ENCODE measurements at places on chromosomes 3 and 15. TPM values are rescaled to one million over a fixed set of nuclear protein-coding genes. Genes with fewer than 3 reads are reported as not detected.

GRCh38 chr3:145857956-145858355, 303.0 kb downstream of the PLOD2 start:
- DNase-seq: no peak

GRCh38 chr15:29097168-29097567, 172.5 kb downstream of the NSMCE3 start:
- DNase-seq: no peak

- no peak for DNase-seq
Measured at GRCh38 chr15:85541744-85542143, 161.3 kb downstream of the AKAP13 start.

- DNase-seq: no peak
Measured at GRCh38 chr3:100230710-100231109, 30.1 kb upstream of the TBC1D23 start.

GRCh38 chr15:63037976-63038720, 4.4 kb upstream of the TPM1 start:
- DNase-seq: no peak

- DNase-seq: no peak
Measured at GRCh38 chr15:69724333-69724732, 271.7 kb downstream of the RPLP1 start.

- DNase-seq: no peak
Measured at GRCh38 chr3:100084100-100084806, 30.0 kb downstream of the FILIP1L start.

DNA sequence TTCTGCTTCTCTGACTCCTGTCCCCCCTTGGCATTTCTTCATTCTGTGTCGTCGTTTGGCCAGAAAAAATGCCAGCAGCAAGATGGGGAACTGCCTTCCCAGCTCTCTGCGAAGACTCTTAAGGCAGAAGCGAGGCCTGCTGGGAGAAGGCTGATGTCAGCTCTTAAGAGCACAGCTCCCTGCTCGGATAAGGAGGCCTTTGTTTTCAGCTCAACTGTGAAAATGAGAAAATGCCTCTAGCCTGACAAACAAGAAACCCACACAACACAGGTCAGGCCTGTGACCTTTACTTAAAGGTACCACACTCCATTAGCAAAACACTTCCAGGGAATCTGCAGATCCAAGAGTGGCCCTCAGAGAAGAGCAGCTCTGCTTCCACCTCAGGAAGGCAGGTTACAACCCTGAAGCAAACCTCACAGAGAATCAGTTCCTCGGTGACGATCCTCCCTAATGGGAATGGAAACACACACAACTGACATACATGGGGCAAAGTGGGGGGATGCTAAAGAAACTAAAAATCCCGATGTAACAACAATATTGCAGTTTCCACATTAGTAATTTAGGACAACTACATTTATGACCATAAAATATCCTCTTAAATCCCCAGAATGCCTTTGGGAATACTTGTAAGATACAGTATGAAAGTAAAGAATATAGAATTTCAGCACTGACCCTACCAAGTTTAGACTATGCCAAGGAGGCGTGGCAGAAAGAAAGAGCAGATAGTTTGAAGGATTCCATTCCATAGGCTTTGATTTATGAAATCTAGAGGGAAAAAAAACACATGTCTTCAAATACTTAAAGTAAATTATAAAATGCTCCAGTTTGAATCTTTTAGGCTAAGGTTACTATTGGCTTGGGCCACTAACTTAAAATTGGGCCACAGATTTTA, 52.1 kb downstream of the VGLL4 start:
- DNase-seq: no peak

GRCh38 chr3:3260870-3261269, 81.4 kb upstream of the CRBN start:
- no peak for DNase-seq

GRCh38 chr3:173711619-173712018, 314.1 kb downstream of the NLGN1 start:
- DNase-seq: no peak

- DNase-seq: no peak
Measured at GRCh38 chr3:43960448-43960840, 269.7 kb downstream of the ABHD5 start.

DNA sequence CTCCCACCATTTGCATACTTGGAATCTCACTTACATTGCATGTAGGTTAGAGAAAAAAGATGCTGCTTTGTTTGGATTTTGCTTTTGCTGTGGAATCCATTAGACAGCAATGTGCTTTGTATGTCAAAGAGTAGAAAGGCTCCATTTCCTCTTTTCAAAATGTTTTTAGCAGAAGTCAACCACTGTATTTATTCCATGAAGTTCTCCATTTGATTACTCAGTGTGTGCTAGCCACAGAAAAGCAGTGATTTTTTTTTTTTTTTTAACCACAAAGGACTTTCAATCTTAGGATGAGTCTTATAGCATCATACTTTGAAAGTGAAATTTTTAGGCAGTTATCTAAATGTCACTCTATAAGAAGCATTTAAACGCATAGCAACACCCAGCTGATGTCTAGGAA, 285.0 kb upstream of the ADAMTS9 start:
- no peak for DNase-seq

Gene CD80
- total RNA-seq: 0.18 TPM

GRCh38 chr3:37323494-37323893, 149.1 kb upstream of the LRRFIP2 start:
- no peak for DNase-seq

Gene SAMMSON
- total RNA-seq: not detected

DNA sequence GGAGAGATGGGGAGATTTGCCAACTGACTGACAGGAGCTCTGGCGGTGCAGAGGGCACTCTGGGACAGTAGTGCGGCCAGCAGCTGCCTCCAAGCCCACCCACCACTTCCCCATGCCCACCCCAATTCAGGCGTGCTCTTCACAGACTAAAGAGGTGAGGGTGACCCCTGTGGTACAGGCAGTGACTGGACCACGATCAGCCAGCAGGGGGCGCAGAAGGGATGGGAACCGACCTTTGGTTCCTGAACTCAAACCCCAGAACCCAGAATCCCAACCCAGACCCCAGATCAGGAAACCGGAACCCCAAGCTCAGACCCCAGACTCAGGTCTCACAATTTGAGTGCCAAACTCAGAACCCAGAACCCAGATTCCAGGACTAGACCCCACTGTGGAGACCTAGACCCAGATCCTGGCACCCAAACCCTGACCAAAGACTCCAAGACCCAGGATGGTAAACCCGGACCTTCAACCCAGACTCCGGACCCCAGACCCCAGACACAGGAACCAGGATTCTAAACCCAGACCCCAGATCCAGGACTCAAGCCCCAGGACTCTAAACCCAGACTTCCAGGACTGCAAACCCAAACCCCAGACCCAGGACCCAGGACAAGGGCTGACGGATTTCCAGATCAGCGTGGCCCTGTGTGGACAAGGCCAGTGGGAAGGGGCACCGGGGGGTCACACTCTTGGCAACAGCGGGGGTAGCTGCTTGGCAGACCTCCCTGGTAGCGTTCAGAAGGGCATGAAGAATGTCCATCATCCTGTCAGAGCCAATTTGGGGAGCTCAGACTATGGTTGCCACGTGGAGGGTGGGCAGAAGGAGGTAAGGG, 3.7 kb upstream of the MYL3 start:
- DNase-seq: peak; percentile 76

Gene LNP1
- total RNA-seq: 4.3 TPM

Gene RTP1
- total RNA-seq: not detected

DNA sequence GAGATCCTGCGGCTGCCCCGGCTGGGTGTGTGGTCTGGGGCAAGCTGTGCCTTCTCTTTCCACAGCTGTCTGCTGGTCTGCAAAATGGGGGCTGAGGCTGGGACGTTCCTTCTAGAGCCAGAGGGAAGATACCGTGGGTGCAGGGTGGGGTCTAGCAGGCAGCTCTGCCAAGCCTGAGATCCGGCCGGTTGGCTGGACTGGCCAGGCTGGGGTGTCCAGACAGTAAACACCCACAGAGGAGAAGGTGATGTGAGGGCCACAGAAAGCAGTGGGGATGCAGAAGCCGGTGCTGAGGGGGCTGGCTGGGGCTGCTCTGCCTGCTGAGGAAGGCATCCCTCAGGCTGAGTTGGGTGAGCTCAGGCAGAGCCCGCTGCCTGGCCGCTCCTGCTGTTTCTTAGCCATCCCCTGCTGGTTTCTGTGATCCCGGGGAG, 46.1 kb downstream of the FBLN2 start:
- DNase-seq: no peak

Gene GOLGA6A
- total RNA-seq: 0.20 TPM

DNA sequence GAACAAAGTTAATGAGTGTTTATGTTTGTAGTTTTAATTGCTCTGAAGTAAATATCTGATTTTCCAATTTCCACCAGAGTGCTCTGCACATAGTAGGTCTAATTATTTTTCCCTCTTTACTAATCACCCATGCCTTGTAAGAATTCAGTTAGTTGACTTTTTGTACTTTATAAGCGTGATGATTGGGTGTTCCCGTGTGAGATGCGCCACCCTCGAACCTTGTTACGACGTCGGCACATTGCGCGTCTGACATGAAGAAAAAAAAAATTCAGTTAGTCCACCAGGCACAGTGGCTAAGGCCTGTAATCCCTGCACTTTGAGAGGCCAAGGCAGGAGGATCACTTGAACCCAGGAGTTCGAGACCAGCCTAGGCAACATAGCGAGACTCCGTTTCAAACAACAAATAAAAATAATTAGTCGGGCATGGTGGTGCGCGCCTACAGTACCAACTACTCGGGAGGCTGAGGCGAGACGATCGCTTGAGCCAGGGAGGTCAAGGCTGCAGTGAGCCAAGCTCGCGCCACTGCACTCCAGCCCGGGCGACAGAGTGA, 507 bp upstream of the VHL start:
- DNase-seq: no peak

GRCh38 chr3:165852191-165852590, 15.0 kb upstream of the BCHE start:
- DNase-seq: no peak

Gene ANP32A
- 179 TPM for total RNA-seq

DNA sequence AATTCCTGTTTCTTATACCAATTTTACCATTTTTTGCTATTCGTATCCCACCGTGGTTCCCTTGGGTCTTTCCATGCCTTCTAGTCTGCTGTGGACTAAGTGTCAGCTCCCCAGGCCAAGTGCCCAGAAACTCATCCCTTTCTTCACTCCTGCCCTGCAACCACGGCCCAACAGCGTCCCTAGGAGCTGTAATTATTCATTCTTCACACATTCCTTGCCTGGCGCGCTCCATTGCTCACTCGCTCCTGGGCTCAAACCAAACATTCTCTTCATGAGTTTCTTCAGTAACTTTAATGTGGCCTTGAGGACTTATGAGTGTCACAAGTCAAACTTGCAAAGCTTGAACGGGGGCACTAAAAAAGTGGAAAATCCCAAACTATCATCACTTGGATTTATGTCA, 15.7 kb downstream of the GABRB3 start:
- DNase-seq: no peak

DNA sequence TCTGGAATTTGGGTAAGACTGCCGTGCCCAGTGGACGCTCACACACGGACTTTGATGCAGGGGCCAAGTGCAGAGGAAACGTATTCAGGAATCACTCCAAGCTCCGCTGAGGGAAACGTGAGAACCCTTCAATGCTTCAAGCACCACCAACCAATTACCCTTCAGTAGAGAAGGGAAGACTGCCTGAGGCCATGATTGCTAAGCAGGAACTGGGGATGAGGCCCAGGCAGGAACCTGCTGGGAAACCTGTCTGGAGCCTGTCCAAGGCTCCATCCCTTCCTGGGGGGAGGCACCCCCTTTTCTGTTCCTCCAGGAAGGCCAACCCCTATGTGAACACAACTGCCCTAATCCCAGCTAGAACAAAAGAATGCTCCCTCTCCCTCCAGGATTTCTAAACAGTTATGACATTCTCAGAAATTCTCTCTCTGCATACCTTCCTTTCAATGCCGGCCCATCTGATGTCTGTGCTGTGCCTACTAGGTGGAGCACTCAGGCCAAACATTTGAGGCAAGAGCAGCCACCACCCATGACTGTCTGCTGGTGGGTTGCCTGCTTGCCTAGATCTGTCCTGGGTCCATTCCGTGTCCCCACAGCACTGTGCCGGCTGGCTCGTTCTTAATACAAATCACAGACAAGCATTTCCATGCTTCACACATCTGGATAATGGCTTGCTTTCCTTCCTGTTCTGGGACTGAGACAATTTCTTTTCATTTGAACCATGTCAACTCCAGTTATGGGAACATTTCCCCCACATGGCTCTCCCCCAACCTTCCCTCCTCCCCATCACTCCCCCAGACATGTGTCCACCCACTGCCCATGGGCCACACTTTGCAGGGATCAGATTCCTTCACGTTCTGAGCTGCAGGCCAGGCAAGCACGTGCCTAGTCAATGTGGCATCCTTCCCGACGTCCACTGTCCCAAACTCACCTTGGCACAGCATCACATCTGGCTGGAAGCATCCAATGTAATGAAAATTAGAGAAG, 149.4 kb downstream of the ADAMTS17 start:
- DNase-seq: no peak

GRCh38 chr15:36831125-36831903, 251.9 kb downstream of the CDIN1 start:
- DNase-seq: no peak

DNA sequence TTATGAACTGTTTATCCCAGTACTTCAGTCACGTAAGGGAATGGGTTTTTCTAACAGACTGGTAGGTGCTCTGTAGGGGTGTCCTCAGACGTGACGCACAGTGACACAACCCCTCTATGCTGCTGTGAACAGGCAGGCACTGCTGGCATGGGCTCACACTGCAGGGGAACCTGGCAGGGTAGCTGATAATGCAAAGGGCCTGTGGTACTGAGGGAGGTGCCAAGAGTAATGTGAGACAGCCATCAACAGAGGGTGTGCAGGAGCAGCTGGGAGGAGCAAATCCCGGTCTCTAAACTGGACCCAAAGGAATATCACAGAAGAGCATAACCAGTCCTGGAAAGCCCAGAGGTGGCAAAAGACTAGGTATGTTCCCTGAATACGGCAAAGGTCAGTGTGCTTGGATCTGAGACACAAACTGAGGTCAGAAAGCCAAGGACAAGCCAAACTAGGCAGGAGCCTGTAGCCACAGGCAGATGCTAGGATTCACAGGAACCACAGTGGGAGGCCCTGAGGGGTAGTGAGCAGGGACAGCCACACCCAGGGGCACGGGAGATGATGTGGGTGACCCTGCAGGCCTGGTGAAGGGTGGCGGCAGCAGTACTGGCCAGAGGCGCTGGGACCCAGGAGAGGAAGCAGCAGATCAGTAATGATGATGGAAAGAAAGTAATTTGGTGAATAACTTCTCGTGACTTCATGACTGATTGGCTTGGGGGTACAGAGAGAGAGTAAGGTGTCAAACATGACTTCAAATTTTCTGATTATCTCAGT, 248.1 kb upstream of the CHRNA7 start:
- DNase-seq: no peak

DNA sequence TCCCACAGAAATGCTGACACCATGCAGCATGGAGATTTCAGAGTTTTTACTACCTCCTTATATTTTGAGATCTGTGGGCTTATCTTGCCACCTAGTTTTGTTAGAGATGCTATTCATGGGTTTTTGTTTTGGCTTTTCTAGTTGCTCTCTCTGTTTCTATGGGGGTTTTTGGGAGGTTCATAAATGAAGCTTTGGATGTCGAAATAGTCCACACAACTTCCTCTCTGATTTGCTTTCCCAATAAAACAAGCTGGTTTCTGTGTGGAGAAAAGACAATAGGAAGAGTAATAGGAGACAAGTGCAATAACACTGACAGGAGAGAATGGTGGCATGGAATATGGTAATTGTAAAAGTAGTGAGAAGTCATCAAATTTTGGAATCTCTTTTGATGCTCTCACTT, 106.8 kb upstream of the GPR149 start:
- DNase-seq: no peak

Gene GALNT15
- total RNA-seq: 0.11 TPM

- no peak for DNase-seq
Measured at GRCh38 chr3:170811515-170811914, 58.5 kb downstream of the RPL22L1 start.

GRCh38 chr3:7204848-7205156, 343.9 kb downstream of the GRM7 start:
- DNase-seq: no peak

- no peak for DNase-seq
Measured at GRCh38 chr15:51105430-51106016, 10.8 kb upstream of the TNFAIP8L3 start.
